Placental epithelial cell (primary cell): ENCODE measurements at places on chromosomes 2 and 18. TPM values are rescaled to one million over a fixed set of nuclear protein-coding genes. Genes with fewer than 3 reads are reported as not detected.

Gene CNGA3
- total RNA-seq: under 0.01 TPM in 1 of 2 replicates, not detected in the other

Gene SLC5A6
- 174 and 243 TPM in 2 replicates for total RNA-seq

Gene INHBB
- 0.39 and 0.76 TPM in 2 replicates for total RNA-seq

Gene SERPINB13
- total RNA-seq: not detected in 2 replicates

Gene IL1F10
- 0.43 TPM in 1 of 2 replicates, not detected in the other for total RNA-seq

Gene CAPN13
- total RNA-seq: not detected in 2 replicates

Gene CNTNAP5
- not detected in 2 replicates for total RNA-seq

Gene UBE2E3
- 44.8 and 62.1 TPM in 2 replicates for total RNA-seq

Gene LRRTM4
- not detected in 2 replicates for total RNA-seq

Gene DNER
- total RNA-seq: 7.9 and 11.9 TPM in 2 replicates

Gene NEU2
- total RNA-seq: 0.76 TPM in 1 of 2 replicates, not detected in the other

Gene SH3RF3
- 0.22 TPM in 1 of 2 replicates, not detected in the other for total RNA-seq

Gene MC2R
- not detected in 2 replicates for total RNA-seq

Gene LRATD1
- total RNA-seq: 5.9 and 6.5 TPM in 2 replicates

Gene HJURP
- total RNA-seq: 7.1 and 7.9 TPM in 2 replicates

Gene ANKRD30B
- under 0.01 and 0.11 TPM in 2 replicates for total RNA-seq

Gene DHRS9
- under 0.01 TPM in 1 of 2 replicates, not detected in the other for total RNA-seq

Gene ABHD1
- not detected in 2 replicates for total RNA-seq

Gene RNF103
- total RNA-seq: 14.7 and 20.4 TPM in 2 replicates

Gene HRH4
- total RNA-seq: not detected in 2 replicates

Gene LIMS4
- total RNA-seq: 4.0 TPM in 1 of 2 replicates, not detected in the other

Gene NCKAP5
- under 0.01 and 0.79 TPM in 2 replicates for total RNA-seq

Gene HNMT
- 7.5 and 7.6 TPM in 2 replicates for total RNA-seq

Gene CXCR1
- not detected in 2 replicates for total RNA-seq
